Mesothelial cell of epicardium (in vitro differentiated cells): ENCODE measurements at places on chromosomes 12 and 14.

GRCh38 chr14:58899317-58899713, 261.6 kb downstream of the DACT1 start:
- no peak overlapping the region for H3K4me3 ChIP-seq
- no peaks in the 10 kb centered on the region for H3K27me3 ChIP-seq
- no peaks in the 10 kb centered on the region for H3K4me1 ChIP-seq
- H3K27ac ChIP-seq = no peak overlapping the region
- H3K36me3 ChIP-seq = no peaks in the 10 kb centered on the region

- DNase-seq = no peak
- H3K27ac ChIP-seq = no peak overlapping the region
- no peaks in the 10 kb centered on the region for H3K36me3 ChIP-seq
Measured at GRCh38 chr12:99906786-99907579, 77.8 kb downstream of the ANKS1B start.

DNA sequence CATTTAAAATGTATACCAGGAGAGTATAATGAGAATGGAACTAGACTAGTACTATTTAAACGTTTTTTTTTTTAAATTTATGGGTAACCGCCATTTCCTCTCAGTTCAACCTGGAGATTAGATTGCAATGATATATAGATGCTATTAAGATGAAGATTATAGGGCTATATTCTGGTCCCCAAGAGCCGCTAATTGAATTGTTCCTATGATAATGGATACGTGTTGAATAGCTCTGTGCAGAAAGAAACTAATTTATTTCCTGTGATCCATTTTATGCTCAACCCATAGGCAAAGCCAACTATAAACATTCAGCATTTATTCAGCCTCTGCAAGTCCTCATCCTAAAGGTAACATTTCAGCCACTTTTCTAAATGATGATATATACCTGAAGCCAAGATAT, 1595.1 kb upstream of the SEL1L start:
- H3K36me3 ChIP-seq = no peaks in the 10 kb centered on the region
- H3K27me3 ChIP-seq = no peaks in the 10 kb centered on the region
- no peak overlapping the region for H3K27ac ChIP-seq

DNA sequence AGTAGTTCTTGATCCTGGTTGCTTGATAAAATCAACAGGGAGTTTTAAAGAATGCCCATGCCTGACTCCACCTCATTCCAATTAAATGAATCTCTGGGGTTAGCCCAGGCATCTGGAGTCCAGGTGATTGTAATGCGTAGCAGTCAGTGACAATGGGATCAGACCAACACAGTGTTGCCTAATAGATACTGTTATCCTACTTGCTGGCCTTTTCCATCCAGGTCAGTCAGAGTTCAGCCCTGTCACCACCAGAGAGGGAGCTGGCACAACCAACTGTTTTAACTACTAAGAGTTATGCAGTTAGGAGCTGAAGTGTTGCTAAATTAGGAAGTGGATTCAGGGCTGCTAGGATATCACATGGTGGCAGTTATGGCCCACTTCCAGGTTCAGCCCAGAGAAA, 107.1 kb downstream of the GPR135 start:
- peaks cover 32% of the 10 kb centered on the region for H3K4me1 ChIP-seq
- no peak for DNase-seq
- H3K27ac ChIP-seq = peak overlapping the region; percentile 25

DNA sequence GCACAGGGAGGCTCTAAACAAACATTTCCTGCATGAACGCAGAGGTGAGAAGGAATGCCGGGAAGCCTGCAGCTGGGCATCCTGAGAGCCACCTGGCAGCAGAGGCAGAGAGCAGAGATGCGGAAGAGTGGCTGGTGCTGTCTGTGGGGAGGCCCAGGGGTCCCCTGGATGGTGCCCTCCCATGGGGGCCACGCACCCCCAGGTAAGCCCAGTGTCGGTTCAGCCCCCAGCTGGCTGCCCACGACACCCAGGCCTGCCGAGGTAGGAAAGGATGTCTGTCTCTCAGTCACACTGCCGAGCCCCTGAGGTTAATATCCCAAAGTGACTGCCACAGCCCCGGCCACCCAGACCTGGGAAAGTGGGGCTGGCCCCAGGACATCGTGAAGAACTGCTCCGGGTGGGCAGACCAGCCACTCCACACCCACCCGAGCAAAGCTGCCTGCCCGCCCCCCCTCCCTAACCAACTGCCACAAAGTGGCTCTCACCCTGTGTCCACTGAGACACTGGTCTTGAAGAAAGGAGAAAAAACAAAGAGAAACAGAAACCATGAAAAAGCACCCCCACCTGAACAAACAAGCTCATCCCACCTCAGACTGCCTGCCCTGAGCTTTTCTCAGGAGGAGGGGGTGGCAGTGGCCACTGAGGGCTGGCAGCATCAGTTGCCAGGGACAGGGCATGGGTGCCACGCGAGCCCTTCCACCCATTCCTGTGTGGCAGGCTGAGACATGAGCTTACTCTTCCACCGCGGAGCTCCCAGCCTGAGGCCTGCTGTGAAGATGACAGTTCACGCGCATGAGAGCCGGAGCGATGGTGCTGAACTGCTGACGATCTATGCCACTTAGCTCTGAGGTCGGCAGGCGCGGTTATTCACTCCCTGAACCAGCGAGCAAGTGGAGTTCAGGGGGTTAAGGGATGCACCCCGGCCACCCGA, 40.8 kb downstream of the CCDC88C start:
- H3K27me3 ChIP-seq = peaks cover 50% of the 10 kb centered on the region
- no peak for DNase-seq
- H3K36me3 ChIP-seq = no peaks in the 10 kb centered on the region
- H3K4me3 ChIP-seq = no peak overlapping the region
- H3K4me1 ChIP-seq = peaks cover 39% of the 10 kb centered on the region
- no peak overlapping the region for H3K27ac ChIP-seq

DNA sequence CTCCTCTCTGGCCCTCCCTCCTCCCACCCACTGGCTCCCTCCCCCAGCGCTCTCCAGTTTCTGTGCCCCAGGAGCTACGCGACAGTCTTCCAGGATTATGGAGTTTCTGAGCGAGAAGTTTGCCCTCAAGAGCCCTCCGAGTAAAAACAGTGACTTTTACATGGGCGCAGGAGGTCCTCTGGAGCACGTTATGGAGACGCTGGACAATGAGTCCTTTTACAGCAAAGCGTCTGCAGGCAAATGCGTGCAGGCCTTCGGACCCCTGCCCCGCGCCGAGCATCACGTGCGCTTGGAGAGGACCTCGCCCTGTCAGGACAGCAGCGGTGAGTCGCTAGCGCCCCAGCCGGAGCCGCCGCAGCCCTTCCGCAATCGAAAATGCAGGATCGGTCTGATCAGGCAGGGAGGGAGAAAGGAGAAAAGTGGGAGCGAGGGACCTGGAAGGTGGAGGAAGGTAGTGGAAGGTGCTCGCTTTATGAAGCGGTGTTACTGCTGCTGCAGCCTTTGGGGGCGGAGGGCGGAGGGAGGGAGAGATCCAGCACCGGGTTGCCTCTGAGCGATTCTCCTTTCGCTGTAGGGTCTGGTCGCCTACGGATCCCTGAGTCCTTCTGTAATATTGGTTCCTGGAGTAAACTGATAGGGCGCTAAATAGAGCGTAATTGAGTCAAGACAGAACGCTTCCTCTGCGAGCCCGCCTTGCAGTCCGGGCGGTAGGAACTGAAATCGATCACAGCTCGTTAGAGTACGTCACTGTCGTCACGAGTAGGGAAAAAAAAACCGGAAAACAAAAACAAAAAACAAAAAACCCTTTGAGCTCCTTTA, at the start of gene ALX1:
TSS of gene ALX1 (plus strand) at position 56 of the 819 bp plus-strand sequence. CDS start at position 98, 42 bp downstream.
- H3K27ac ChIP-seq = peak within 1 kb of the TSS; percentile 97
- DNase-seq = peak; percentile 72
- H3K27me3 ChIP-seq = peaks cover 24% of the 10 kb centered on the region
- H3K4me3 ChIP-seq = peak within 1 kb of the TSS; percentile 96
- H3K36me3 ChIP-seq = no peaks in the 10 kb centered on the region
